Peyer's patch (tissue), 4 donors: ENCODE measurements at places on chromosomes 13 and 19. TPM values are rescaled to one million over a fixed set of nuclear protein-coding genes. Genes with fewer than 3 reads are reported as not detected.

FXYD1 gene
- total RNA-seq: 12.3 TPM

RASGRP4 gene
- 9.1 TPM for total RNA-seq

PRRG2 gene
- 15.7 TPM for total RNA-seq

ELF1 gene
- 85.8 TPM for total RNA-seq

BICRA gene
- 12.6 TPM for total RNA-seq

NMRK2 gene
- total RNA-seq: not detected

EXOSC5 gene
- total RNA-seq: 12.4 TPM

SERPINE3 gene
- total RNA-seq: not detected

ERICH4 gene
- total RNA-seq: 27.2 TPM

TPTE2 gene
- total RNA-seq: not detected

CD37 gene
- 12.3 TPM for total RNA-seq

ZNF790 gene
- 6.6 TPM for total RNA-seq

KLK2 gene
- not detected for total RNA-seq

CEACAM3 gene
- not detected for total RNA-seq
